ENCODE measurements at places on chromosomes 4 and X.
A peak's percentile ranks its signal among the peaks of the same experiment; 100 is the strongest.

- DNase-seq: no peak
Measured at GRCh38 chrX:98412058-98412457, 1528.3 kb downstream of the RPA4 start.

DNA sequence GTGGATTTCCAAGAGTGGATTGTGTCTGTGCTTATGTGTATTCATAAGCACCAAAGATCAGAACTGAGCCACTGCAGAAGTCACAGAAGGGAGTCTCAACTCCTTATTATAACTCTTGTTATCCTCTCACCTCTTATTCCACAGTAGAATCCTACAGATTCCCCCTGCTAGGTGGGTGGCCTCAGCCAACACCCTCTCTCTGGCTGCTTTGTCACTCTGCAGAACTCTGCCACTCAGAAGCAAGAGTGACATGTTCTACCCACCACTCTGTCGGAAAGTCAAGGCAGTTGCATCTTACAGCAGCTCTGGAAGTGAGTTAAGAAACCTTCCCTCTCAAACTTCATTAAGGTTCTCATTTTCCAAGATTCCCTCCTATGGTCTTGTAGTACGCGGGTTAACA, 41.9 kb downstream of the PTCHD1 start:
- no peak for DNase-seq

DNA sequence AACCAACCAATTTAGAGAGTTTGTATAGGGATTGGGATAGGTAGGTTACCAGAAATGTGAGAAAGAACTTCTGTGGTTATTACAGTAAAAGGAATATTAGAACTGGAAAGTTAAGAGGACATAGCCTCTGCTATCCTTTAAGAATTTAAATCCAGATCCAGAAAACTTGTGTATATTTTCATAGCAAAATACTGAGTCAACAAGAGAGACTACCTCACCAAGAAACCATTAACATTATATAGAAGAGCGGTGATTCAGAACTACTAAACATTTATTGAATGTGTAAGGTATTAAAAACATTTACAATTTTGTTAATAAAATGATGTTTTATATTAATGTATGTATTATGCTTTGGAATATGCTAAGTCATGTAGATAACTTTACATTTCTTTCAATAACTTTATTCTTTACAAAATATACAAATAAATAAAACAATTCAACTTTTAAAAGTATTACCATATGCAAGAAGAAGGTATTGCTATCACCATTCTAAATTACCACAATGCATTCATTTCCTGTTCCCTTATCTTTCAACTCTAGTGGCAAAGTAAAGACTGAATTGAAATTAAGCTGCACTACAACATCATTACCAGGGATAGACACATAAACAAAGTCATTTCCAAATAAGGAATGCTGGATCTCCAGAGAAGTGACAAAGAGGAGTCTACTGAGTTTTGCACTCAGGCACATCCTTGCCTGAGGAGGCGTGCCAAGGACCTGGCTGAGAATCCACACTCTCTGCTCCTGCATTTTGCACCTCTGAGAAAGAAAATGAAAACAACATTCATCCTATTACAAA, 6.1 kb upstream of the BDH2 start:
- DNase-seq: no peak

DNA sequence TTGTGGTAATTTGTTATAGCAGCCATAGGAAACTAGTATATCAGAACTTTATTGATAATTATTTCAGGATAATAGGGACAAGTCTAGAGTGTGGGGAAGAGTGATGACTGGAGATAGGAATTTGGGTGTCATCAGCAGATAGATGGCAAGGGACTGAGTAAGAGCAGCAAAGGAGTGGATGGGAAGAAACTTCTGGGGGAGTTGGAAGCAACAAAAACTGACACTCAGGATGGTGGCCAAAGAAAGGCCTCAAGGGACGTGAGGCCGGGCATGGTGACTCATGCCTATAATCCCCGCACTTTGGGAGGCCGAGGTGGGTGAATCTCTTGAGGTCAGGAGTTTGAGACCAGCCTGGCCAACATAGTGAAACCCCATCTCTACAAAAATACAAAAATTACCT, 9.1 kb upstream of the SLC25A5 start:
- DNase-seq: no peak

GRCh38 chr4:22625311-22625710, 67.4 kb upstream of the GBA3 start:
- peak; percentile 3 for DNase-seq

GRCh38 chrX:153448556-153449367, 2.9 kb upstream of the TREX2 start:
- no peak for DNase-seq

GRCh38 chrX:114178126-114178525, 405.8 kb upstream of the HTR2C start:
- no peak for DNase-seq

- DNase-seq: no peak
Measured at GRCh38 chr4:110088670-110089069, 109.7 kb downstream of the ELOVL6 start.

- no peak for DNase-seq
Measured at GRCh38 chr4:184309241-184310170, 91.8 kb upstream of the ENPP6 start.

DNA sequence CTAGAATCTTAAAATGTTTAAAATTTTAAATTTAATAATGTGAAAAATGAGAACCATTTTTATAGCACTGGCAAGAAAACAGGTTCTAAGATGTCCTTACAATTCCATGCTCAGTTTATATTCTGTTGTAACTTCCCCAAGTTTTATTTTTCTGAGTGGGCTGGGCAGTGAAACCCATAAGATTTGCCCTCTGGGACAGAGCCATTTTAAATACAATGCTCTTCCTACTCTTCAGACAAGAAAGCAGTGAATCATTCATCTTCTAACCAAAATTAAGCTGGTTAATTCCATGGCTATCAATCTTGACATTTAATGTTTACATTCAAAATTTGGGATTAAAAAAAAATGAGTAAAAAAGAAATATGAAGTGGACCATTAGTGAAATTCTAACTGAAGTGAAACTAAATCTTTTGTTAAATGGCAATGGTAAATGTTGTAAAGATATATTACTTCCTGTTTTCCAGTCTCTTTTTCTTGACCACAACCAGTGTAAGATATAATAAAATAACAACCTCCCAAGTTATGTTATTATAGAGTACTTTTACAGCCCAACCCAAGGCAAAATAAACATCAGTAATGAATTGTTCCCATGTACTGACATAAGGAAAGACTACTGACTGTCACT, 37.2 kb upstream of the PTPN13 start:
- peak; percentile 44 for DNase-seq

DNA sequence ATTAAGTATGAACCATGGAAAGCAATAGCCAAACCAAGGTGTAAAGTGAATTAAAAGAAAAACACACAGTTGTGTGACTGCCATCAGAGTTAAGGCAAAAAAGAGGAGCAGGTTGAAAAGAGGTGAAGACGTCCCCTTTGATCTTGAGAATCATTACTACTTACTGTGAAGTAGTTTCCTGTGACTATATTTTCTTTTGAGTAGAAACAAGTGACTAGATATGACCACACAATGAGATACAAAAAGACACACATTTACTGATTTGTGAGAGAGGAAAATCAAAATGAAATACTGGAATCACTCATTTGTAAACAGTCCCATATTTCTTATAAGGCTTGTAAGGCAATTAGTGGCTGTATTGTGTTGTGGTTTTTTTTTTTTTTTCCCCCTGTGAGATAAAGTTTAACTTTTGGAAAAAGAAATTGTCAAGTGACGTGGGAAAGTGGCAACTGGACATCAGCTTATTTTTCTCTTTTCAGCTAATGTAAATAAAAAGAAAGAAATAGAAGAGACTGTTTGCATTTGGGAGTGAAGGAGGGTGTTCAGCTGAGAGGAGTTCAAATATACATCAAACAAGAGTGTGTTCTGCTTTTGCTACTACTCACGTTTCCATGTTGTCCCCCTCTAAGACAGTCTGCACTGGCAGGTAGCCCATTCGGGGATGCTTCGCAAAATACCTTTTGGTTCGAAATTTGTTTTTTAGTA, 106.4 kb upstream of the FTHL17 start:
- no peak for DNase-seq

DNA sequence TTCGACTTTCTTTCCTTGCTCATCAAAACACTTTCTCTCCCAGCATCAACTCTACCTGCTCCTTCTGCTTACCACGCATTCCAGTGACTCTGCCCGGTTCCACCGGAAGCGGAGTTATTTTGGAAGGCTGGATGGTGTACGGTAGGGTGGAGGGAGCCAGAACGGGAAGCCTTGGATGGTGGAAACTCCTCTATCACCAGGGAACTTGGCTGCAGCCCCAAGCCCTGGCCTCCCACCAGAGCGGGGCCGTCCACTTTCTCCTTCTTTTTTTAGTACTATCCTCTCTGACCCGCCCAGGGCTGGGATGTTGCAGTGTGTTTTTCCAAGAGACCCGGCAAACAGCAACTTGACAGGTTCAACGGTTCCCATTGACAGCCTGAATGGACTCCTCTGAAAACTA, 27.6 kb downstream of the ADGRG2 start:
- DNase-seq: no peak

GRCh38 chr4:70976252-70976651, 17.2 kb upstream of the DCK start:
- DNase-seq: no peak

DNA sequence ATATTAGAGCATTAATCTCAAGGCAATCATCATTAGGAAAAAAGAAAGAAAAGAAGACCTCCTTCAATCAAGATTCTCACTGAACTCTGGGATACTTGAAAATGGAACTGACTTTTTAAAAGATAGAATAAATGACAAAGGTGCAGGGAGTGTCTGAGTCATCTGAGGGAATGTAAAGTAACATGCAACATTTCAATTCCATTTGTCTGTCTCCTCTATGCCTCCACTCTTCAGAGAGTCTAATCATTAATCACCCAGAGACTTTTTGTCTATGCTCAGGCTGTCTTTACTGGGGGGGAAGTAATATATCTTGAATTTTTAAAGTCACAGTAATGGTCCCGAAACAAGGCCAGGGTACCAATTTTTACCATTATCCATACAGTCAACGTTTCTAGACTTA, 55.0 kb upstream of the PACRGL start:
- DNase-seq: no peak

DNA sequence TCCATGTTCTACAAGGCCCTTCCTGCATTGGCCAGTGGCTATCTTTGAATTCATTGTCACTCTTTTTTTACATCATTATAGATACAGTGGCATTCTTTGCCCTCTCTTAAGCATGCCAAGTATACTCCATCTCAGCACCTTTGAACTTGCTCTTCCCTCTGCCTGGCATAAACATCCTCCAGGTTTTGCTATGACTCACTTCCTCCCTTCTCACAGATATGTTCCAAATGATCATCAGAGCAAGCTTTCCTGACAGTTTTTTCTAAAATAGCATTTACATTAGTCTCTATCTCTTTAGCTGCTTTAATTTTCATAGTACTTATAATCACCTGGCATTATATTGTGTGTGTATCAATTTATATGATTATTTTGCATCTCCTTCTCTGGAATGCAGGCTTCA, 553.3 kb upstream of the MAGEB2 start:
- DNase-seq: no peak

DNA sequence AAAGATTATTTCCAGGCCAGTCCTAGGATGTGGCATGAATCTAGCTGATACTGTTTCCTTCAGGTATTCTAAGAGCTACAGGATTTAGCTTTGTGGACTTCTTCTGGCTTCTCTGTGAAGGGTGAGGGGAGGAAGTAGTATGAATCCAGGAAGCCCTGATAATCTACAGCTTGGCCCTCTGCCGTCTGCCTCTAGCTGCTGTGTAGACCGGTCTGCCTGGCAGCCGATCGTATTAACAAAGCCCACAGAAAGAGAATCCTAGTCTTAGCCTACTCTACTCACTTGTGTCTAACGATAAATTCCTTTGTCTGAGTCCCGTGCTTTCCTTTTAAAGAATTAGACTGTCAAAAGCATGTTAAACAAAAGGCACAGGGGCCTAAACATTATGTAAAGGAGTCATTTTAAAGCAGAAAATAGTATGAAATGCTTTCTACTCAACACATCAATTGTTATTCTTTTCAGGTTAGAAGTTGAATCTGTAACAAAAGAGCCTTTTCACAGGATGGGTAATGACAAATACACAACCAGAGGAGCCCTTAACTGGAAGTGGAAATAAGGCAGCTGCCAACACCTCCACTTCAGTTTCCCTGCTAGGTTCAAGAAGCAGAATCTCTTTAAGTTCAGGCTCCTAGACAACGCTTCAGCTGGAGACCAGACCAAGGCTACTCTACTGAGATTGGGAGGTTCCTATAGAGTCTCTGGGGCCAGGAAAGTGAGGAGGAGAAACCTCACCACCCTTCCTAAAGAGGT, 48.9 kb upstream of the UCP1 start:
- no peak for DNase-seq

DNA sequence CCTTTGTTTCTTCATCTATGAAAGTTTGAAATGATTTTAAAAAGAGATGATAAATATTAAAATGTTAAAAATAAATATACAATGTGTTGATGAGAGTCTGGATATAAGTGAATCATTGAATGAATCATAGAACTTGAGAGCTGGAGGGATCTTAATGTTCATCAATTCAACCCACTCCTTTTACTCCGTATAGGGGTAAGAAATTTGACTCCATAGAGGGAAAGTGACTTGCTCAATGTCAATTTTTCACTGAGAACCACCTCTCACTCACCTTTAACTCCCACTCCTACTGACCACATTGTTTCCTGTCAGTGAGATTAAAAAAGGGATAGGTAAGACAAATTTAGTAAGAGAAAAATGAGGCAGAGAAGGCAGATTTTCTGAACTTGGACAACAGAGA, 557.2 kb upstream of the GRIA3 start:
- DNase-seq: no peak

DNA sequence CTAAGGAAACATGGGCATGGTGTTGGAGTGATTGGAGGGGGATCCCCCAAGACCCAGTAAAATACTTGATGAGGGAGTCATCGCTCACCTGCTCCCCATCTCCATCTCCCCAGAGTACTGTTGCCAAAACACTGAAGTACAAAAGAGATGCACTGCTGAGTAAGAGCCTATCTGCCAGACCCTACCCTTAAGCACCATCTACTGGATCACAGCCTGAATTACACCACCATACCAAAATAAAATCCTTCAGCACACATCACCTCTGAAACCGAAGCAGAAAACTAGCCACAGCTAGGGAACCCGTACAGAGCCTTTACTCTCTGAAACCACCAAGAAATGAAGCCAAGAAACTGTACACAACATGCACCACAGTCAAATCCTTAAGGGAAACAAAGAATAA, 466.3 kb upstream of the ACTRT1 start:
- peak; percentile 1 for DNase-seq

DNA sequence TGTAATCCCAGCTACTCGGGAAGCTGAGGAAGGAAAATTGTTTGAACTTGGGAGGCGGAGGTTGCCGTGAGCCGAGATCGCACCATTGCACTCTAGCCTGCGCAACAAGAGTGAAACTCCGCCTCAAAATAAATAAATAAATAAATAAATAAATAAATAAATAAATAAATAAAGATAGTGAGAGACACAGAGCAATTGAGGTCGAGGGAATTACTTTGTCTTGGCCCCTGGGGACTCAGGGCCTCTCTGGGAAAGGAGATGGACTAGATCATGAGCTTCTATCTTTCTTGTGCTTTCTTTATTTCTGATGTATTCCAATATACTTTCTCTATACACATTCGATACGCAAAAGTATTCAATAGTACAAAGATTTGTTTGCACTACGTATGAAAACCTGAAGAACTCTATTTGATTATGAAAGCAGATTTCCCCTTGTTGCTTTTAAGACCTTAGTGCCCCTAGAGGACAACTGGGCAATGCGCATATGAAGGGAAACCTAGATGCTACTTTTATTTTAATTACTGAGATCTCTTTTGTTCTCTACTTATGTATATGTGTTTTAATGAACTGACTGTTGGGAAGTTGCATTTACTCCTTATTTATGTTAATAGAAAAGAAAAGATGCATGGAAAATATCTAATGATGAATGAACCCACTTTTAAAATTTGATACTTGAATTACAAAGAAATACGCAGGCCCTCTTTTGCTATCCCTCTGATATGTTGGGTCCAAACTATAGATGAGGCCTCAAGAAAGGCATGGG, 12.8 kb upstream of the ELOVL6 start:
- DNase-seq: peak; percentile 63

All from suppressor macrophage treated with lipopolysaccharide for 4 hours (primary cell).